ENCODE measurements at places on chromosomes 7 and 10.

- DNase-seq: no peak
These were observed 243.2 kb downstream of the TCERG1L start for GRCh38 chr10:131068311-131068710.

- DNase-seq: no peak
These were observed 608.3 kb upstream of the FOXK1 start for GRCh38 chr7:4073750-4074149.

- DNase-seq: no peak
These were observed 159.3 kb downstream of the TNS3 start for GRCh38 chr7:47422611-47423010.

- DNase-seq: no peak
These were observed 631 bp downstream of the SUPV3L1 start for GRCh38 chr10:69180525-69181204.

- no peak for DNase-seq
These were observed 11.9 kb downstream of the PIK3AP1 start for GRCh38 chr10:96708456-96708855.

DNA sequence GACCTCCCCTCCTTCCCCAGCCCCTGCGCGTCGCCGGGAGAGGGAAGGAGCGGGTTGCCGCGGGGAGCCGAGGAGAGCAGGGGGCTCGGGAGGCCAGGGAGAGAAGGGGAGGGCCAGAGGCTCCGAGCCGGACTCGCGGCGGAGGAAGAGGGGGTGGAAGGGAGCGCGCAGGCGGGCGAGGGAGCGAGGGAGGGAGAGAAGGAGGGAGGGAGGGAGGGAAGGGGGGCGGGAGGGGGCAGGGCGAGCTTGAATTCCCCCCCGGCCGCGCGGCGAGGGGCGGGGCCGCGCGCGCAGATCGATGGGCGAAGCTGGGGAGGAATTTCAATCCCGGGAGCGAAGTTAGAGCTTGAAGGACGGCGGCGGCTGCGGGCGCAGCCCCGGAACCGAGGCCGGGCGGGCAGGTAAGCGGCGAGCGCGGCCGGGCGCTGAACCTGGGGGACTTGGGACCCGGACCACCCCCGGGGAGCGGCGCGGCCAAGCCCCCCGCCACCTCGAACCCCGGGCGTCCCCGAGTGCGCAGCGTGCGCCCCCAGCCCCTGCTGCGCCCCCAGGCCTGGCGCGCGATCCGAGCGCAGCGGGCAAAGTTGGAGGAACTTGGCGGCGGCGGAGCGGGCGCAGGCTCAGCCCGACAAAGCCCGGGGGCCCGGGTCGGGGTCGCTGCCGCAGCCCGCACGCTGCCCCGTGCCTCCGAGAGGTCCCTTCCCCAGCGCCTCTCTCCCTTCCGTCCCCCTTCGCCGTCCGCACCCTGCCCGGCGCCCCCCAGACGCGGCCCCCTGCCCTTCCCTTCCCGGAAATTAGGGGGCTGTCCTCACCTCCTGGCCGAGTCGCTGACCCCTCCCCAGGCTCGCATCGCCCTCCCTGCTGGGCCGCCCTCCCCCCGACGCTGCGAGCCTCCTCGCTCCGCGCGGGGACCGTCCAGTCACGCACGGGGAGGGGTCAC lies at the start of gene ELFN1:
ELFN1 (plus strand) TSS at position 324 of the 940 bp plus-strand sequence. CDS start 74,320 bp downstream, outside the sequence.
- no peak for DNase-seq

GRCh38 chr10:130014263-130015074 lies 50.4 kb upstream of the EBF3 start:
- DNase-seq: no peak

- DNase-seq: peak; percentile 68
These were observed 10.2 kb downstream of the PYROXD2 start for GRCh38 chr10:98404571-98405359.

DNA sequence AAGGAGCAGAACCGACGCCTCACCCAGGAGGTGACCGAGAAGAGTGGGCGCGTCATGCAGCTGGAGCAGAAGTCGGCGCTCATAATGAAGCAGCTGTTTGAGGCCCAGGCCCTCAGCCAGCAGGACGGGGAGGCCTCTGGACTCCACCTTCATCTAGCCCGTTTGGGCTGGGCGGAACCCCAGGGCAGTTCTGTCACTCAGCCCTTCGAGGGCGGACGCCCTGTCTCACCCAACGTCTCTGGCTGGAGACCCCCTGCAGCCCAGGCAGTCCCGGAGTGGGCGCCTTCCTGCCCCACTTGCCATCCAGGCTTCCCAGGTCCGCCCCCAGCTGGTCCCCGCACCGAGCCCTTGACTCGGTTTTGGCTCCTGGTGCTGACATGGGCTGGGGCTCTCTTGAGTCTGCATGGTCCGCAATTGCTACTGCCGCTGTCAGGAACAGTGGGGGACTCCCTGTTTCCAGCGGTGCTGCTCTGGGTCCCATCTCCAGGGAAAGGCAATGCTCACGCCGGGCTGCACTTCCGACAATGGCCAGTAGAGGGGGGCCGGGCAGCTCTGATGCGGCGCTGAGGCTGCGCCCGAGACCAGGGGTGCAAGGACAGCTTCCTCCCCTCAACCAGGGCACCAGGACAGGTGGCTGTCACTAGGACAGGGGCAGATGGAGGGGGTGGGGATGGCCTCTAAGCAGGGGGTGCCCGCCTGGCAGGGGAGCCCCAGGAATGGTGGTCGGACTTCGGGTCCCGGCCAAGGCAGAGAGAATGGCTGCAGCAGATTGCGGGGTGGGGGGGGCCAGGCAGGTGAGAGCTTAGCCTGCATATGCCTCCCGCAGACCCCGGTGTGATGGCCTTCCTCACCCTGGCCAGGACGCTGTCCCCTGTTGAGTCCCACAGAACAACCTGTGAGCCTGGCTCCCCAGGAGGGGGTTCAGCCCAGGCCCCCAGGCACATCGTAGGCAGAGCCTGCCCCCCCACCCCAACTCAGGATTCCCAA lies 71.2 kb upstream of the KCTD7 start:
- peak; percentile 56 for DNase-seq

- DNase-seq: no peak
These were observed 6.7 kb downstream of the BHLHA15 start for GRCh38 chr7:98217623-98218582.

DNA sequence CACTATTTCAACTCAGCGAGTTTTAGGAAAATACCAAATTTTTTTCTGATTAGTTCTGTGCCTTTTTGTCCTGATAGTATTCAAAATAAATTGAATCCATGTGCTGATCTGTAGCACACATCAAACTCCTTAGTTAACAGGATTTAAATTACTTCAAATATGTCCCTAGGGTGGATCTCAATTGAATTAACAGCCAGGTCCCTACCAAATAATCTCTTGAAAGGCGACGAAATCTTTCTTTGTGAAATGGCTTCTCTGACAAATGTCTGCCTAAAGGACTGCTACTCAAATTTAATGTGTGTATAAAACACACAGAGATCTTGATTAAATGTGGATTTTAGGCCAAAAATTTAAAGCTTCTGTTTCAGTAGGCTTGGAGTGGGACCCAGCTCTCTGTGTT lies 989.6 kb upstream of the KCND2 start:
- no peak for DNase-seq

DNA sequence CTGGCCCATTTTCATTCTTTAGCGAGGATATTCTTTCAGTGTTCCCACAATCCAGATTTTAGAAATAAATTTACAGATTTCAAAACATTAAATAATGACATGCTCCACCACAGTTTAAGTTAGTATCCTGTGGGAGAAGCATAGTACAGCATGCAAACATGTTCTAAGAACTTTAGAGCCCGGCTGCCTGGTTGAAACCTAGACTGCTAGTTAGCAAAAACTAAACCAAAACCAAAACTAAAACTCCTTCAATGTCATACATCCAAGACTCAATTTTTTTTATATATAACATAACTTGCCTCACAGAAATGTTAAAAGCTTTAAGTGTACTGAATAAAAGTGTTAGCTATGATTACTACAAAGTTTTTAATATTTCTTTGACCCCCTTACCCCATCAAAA lies 17.0 kb downstream of the TRA2A start:
- DNase-seq: peak; percentile 41

DNA sequence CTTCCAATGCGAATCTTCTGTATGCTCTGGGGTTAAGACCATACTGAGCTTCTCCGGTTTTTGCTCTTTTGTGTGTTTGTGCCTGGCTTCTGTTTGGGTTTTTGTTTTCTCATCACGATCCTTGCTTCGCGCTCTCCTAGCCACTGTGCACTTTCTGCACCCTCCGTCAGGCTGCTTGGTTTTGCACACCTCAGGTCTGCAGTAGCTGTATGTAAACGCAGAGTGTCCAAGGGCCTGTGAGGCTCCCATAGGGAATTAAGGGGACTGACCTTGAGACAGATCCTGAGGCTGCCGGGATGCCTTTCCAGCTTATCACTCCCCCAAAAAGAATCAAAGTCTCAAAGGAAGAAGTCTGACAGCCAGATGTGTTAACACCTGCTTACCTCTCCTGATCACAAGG lies 95.2 kb downstream of the PROSER2 start:
- DNase-seq: no peak

GRCh38 chr7:63114371-63114985 lies 884.2 kb upstream of the ZNF722 start:
- no peak for DNase-seq

GRCh38 chr7:147478796-147479195 lies 1111.8 kb upstream of the C7orf33 start:
- DNase-seq: no peak

DNA sequence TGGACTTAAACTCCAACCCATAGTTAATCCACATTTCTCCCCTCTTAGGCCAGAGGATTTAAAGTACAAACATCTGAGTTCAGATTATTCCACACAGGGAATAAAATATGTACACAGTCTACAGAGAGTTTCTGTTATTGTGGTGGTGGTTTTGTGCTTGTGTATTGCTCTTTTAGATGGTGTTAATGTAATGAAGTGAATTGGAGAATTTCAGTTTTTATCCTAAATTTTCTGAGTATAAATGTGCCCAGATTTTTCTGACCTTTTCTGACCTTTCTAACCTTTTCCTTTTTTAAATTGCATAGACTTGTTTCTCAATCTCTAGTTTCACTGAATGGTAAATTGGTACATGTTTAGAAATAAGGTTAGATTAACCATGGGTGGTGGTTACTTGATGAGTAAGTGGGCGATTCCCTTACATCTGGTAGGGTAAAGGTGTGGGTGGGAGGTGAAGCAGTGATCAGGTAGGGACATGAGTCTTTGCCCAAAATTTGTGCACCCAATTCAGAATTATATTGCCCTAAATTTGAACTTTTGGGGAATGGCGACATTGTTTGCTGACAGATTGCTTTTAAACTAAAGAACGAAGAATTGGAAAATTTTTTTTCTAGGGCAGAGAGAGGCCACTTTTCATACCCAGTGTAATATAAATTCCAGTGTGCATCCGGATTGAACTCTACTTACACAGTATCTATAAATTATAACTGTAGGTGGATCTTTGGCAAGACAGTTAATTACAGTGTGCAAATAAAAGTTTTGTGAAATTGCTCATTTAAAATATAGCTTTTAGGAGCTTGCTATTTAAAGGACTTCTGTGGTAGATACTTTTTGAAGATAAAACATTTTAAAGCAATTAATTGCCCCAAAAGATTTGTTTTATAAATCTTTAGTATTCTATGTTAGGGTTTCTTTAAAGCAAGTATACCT lies 62.2 kb downstream of the ST7 start:
- DNase-seq: no peak

- no peak for DNase-seq
These were observed 1.9 kb upstream of the NEBL start for GRCh38 chr10:20898866-20899535.

DNA sequence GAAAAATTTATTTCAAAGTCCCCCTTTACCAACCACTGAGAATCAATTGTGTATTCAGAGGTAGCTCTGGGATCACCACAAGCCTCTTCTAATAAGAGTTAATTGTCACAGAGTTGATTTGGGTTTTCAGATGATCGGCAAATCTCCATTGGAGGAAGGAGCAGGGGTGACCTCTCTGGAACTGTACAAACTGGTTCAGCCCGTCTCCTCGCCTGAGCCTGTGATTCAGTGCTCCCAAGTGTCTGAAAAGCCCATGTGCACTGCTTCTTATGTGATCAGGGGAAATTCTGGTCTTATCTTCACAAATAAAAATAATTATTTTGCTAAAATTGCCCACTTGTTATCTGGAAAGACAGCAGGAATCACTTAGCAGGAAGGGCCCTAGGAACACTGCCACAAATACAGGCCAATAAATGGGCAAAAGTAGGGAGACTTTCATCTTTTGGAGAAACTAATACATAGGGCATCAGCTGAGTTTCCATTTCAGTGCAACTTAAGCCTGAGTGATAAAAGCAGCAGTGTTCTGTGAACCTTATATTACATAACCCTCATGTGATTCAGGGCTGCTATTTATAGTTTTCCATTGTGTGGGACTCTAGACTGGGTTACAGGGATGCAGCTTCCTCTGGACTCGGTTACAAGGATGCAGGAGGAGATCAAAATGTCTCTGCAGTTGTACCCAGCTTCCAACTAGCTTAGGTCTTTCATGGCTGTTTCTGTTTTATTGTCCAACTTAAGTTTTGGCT lies 32.3 kb downstream of the CDK1 start:
- no peak for DNase-seq

DNA sequence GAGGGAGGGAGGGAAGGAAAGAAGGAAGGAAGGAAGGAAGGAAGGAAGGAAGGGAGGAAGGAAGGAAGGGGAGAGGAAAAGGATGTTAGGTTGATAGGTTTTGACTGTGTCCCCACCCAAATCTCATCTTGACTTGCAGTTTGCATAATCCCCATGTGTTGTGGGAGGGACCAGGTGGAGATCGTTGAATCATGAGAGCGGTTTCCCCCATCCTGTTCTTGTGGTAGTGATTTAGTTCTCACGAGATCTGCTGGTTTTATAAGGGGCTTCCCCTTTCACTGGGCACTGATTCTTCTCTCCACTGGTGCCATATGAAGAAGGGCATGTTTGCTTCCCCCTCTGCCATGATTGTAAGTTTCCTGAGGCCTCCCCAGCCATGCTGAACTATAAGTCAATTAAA lies 15.1 kb upstream of the NUDCD3 start:
- peak; percentile 10 for DNase-seq

DNA sequence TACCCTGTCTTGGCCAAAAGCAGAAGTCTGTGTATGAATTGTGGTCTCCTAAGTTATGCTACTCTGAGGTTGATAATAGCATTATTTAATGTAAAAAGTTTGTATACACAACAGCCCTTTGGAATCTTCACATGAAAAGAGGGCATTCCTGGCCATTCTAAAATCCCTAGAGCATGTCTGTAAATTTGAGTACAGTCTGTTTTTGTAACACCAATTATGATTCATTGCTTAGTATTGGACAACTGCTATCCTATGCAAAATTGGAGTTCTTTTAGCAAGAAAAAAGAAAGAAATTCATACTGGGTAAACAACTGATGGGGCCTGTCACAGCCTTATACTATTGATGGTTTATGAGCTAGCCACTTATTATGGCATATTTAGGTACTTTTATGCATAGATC lies 10.2 kb downstream of the CUTC start:
- DNase-seq: no peak

- no peak for DNase-seq
These were observed 123.3 kb downstream of the ZMIZ1 start for GRCh38 chr10:79191951-79192676.

- no peak for DNase-seq
These were observed 30.8 kb downstream of the C10orf143 start for GRCh38 chr10:130079614-130080460.

Measured in activated CD4-positive, alpha-beta T cell treated with anti-CD3 and anti-CD28 coated beads, Interleukin-2, Interleukin-4, amounts not matched to agents 100 ng/mL and 50 ng/mL, durations not matched to agents 16 hours and 8 hours (primary cell).